ENCODE measurements at places on chromosomes 11 and 22. TPM values are rescaled to one million over a fixed set of nuclear protein-coding genes. Genes with fewer than 3 reads are reported as not detected.

PDGFD gene
- 8.2 TPM for total RNA-seq

RASD2 gene
- total RNA-seq: 0.55 TPM

GRCh38 chr11:44817207-44817949, 90.6 kb downstream of the TSPAN18 start:
- DNase-seq: no peak

DNA sequence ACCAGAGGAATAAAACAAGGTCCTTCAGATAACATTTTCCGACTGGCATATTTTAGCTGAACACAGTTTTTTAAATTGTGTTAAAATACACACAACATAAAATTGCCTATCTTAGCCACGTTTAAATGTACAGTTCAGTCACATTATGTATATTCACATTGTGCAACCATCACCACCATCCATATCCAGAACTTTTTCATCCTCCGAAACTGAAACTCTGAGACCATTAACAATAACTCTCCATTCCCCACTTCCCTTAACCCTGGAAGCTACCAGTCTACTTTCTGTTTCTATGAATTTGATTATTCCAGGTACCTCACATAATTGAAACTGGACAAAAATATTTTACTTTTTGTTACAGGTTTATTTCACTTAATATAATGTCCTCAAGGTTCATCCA, 213.3 kb downstream of the ETS1 start:
- DNase-seq: no peak

ACR gene
- not detected for total RNA-seq

DNA sequence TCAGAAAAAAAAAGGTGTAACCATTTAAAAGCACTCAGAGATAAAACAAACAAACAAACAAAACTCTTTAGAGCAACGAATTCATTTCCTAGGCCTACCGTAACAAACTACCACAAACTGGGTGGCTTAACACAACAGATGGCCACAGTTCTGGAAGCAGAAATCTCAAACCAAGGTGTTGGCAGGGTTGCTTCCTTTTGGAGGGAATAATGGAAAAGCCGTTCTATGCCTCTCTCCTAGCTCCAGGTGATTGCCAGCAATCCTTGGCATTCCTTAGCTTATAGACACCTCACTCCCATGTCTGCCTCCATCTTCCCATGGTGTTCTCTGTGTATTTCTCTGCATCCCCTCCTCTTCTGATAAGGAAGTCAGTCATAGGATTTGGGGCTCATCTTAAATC, 200.4 kb downstream of the RAB38 start:
- DNase-seq: no peak
